ENCODE measurements at places on chromosomes 12 and 14. TPM values are rescaled to one million over a fixed set of nuclear protein-coding genes. Genes with fewer than 3 reads are reported as not detected.

SERPINA12 gene
- not detected for polyA plus RNA-seq

SSTR1 gene
- 2.1 TPM for polyA plus RNA-seq

TMEM30B gene
- 3.1 TPM for polyA plus RNA-seq

NPAS3 gene
- 0.51 TPM for polyA plus RNA-seq

RBP5 gene
- polyA plus RNA-seq, result 2.5 TPM

AQP6 gene
- polyA plus RNA-seq, result 1.7 TPM

TMEM179 gene
- polyA plus RNA-seq, result 4.2 TPM

LARP4 gene
- 10.5 TPM for polyA plus RNA-seq

ACTR10 gene
- 53.9 TPM for polyA plus RNA-seq

MMP17 gene
- 7.5 TPM for polyA plus RNA-seq

TOMM20L gene
- not detected for polyA plus RNA-seq

OR6C70 gene
- not detected for polyA plus RNA-seq

SLC6A13 gene
- polyA plus RNA-seq, result 0.06 TPM

KLHL33 gene
- 1.6 TPM for polyA plus RNA-seq

CERS5 gene
- polyA plus RNA-seq, result 24.9 TPM

SRGAP1 gene
- polyA plus RNA-seq, result 2.7 TPM

KERA gene
- 0.03 TPM for polyA plus RNA-seq

CCDC175 gene
- polyA plus RNA-seq, result not detected

PRB2 gene
- not detected for polyA plus RNA-seq

SDSL gene
- 4.9 TPM for polyA plus RNA-seq

OR5AU1 gene
- not detected for polyA plus RNA-seq

KRT81 gene
- polyA plus RNA-seq, result 0.04 TPM

ARHGEF25 gene
- 10.8 TPM for polyA plus RNA-seq

ADAM20 gene
- polyA plus RNA-seq, result not detected

MTHFD1 gene
- polyA plus RNA-seq, result 25.8 TPM

PITPNM2 gene
- polyA plus RNA-seq, result 7.9 TPM

KCNC2 gene
- not detected for polyA plus RNA-seq

FGF23 gene
- polyA plus RNA-seq, result not detected

IL22 gene
- not detected for polyA plus RNA-seq

TIGAR gene
- polyA plus RNA-seq, result 5.3 TPM

MIPOL1 gene
- polyA plus RNA-seq, result 1.8 TPM

GDF3 gene
- not detected for polyA plus RNA-seq

All from adipose tissue (tissue), 3 donors.